ENCODE measurements at places on chromosomes 5 and 9.

DNA sequence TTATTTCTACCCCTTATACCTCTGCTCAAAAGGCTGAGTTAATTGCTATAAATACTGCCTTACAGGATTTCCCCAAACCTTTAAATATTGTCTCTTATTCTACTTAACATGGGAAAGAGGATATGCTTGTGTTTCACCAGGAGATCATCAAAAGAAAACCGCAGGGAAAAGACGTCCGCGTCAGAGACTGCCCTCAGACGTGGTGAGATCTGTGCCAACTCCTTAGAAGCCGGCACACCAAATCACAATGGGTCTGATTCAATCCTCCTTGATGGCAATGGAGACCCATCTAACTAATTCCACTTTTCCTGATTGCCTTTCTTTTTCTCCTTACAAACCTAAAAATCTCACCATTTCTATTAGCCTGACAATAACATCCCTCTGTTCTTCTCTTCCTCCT, 55.0 kb downstream of the SH3PXD2B start:
- no peak for DNase-seq

- DNase-seq: no peak
Measured at GRCh38 chr5:71681296-71681695, 37.8 kb upstream of the CARTPT start.

DNA sequence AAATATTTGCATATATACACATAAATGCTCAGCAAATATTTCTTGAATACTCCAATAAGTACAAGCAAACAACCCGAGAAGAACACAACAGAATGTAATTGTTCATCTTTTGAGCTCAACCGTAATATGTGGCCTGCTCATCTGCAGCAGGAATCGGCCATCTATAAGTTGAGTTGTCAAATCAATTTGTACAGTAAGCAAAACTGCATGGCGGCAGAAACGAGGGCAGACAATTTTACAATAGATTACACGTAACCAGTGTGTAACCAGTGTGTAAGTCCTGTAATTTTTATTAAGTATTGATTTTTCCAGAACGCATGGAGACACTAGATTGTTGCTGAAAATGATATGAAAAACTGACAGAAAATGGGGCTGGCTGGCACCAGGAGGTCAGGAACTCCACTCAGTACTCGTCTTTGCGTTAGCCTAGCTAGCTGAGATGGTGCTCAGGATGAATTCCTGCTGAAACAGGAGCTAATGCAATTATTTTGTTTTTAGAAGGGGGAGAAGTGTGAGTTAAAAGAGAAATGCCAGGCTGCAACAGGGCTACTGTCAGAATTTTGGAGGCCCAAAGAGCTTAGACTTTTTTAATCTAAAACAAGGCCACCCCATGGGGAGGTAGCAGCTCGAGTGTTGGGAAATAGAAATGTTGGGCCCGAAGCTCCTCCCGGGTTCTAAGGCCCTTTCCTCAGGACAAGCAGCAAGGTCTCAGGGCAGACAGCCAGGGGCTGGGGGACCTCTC, 682 bp downstream of the DHX29 start:
- peak; percentile 22 for DNase-seq

DNA sequence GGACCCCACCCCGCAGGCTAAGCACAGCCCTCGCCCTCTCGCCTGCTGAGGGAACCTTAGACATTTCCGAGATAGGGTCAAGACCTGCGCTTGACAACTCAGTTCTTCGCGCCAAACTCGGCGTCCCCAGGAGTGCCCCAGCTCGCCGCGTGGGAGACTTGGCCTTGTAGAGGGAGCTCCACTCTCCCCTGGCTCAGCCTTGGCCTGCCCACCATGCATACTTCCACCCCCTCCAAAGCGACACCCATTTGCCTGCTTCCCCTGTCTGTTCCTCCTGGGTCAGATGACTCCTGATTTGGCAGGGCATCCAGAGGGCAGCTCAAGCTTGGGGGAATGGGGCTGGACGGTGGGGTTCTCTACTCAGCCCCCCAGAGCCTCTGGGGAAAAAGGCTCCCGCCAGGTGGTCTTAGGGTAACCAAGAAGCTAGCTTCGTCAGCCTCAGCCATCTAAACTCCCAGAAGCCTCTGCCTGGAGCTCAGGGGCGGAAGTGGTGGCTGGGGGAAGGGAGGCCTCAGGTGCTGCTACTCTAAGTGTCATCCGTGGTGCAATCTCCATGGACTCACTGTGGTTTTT, 560 bp downstream of the DOCK2 start:
- peak; percentile 85 for DNase-seq

- no peak for DNase-seq
Measured at GRCh38 chr5:107876261-107876660, 205.5 kb upstream of the EFNA5 start.

GRCh38 chr5:84088996-84089395, 295.7 kb downstream of the EDIL3 start:
- DNase-seq: no peak

DNA sequence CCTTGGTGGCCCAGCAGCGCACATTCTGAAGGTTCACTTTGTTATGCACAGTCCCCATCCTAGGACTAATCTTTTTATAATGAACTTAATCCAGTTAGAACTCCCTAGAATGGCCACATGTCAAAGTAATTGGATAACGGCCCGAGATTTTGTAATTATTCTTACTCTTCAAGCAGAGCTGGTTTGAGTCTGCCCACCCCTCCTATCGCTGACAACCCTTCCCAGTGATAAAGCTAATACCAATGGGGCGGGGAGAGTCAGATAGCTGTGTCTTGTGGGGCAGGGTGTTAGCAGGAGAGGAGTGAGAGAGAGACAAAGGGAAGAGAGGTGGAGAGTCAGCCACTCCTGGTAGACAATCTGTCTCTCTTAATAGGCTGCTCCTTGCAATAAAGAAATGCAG, 356.9 kb downstream of the SLIT3 start:
- DNase-seq: no peak

- DNase-seq: no peak
Measured at GRCh38 chr5:143052967-143053682, 282.9 kb downstream of the ARHGAP26 start.

GRCh38 chr5:26833596-26833995, 204.8 kb downstream of the CDH9 start:
- DNase-seq: no peak

DNA sequence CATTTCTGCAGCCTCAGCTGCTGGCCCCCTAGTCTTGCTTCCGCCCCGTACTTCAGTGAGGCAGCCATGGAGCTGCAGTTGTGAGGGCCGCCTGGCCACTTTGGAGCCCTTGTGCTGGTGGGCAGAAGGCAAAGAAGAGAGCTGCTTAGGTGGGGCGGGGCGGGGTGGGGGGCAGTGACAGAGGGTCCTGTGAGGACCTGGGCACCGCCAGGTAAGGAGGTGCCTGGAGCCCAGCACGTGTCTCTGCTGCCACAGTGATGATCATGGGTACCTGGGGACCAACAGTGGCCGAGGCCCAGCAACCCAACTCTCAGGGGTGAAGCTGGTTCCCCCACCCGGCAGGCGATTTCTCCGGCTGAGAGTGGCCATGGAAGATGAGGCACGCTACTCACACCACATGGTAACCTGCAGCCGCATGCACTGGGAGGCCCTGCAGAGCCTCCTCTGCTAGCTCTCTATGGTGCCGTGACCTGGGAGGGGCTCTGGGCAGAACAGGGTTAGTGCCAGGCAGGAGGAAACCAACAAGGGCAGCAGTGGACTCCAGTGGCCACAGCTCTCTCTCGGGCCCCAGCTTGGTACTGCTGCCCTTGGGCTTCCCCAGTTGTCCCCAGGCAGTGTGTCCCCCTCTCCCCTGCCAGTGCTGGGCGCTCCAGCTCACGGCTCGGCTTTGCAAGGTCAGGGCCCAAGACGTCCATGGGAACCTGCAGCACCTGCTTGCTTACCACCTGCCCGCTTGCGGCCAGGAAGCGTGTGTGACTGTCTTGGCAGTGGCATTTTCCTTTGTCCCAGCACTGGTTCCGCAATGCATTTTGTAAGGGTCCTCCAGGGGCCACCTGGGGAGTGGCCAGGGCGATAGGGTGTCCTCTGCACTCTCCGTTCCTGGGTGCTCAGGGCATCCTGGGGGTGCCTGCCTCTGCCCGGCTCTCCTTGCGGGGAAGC, 24.0 kb downstream of the NDUFS6 start:
- no peak for DNase-seq

GRCh38 chr5:139660105-139660922, 12.2 kb downstream of the CXXC5 start:
- no peak for DNase-seq

DNA sequence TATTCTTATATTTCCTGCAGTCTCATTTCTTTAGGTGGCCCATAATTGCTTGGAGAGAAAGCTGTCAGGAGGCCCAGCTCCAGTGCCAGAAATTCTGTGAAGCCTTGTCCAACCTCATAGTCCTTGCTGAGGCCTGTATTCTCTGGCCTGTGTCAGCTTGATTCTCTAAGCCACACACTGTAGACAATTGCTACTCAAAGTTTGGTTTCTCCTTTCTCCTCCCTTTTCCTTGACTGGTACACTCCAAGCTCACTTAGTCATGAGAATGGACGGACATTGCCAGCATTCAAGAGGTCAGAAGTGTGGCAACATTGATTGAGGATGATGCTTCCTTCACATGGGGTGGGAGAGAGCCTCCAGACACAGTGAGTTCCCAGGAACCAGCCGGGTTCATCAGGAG, 71.3 kb upstream of the CXCL14 start:
- no peak for DNase-seq

- no peak for DNase-seq
Measured at GRCh38 chr5:159442206-159442850, 112.0 kb upstream of the IL12B start.

DNA sequence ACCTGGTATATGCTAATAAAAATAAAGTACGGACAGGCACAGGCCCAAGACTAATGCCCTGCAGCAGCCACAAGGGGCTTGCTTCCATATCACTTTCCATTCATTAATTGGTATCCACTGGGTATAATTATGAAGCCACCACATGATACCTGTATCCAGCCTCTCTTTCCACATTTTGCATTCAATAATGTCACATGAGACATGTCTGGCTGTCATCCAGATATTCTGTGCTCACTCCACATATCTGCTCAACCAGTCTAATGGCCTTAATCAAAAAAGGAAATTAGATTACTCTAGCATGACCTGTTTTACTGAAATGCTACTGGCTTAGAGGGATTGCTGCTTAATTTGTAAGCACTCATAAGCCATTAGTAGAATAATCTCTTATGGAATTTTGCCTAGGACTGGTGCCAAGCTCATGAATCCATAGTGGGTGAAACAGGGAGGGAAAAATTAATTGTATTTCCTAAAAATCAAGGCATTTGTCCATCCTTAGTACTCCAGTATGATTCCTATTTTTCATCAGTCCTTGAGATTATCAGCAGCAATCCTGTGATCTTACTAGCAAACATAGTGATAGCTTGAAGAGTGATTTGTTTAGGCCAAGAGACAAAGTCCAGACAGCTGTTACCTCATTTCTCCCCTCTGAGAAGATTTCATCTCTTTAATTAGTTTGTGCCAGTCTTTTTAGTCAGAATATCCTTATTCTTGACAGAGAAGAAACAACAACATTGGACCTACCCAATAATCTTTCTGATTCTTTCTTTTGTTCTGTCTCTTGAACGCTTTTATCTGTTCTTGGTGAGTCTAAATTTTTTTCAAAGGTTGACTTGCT, 119.2 kb upstream of the ABCA1 start:
- no peak for DNase-seq

GRCh38 chr9:124414612-124415011, 630 bp downstream of the PSMB7 start:
- DNase-seq: no peak

- no peak for DNase-seq
Measured at GRCh38 chr5:176545737-176546509, 3.2 kb upstream of the CDHR2 start.

GRCh38 chr5:66361070-66361469, 217.0 kb downstream of the SREK1 start:
- DNase-seq: no peak

- no peak for DNase-seq
Measured at GRCh38 chr9:93235300-93235960, 51.5 kb downstream of the WNK2 start.

GRCh38 chr5:167688341-167689130, 602.9 kb upstream of the WWC1 start:
- no peak for DNase-seq

DNA sequence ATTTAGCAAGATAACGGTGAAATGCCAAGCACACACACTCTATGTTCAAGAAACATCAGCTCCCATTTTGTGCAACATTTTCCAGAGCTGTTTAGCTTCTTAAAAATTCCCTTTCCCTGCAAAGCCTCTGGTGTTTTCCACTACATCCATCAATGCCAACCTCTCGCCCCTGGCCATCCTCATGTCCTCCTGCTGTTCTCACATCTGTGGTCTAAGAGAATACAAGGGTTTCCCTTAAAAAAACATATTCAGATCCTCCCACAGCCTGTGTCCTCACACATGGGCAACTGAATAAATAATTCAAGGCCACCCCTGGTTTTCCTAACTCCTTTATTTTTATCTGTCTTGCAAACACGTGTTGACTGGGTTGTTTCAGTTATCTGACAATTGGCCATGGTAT, 70.3 kb downstream of the PAPPA start:
- no peak for DNase-seq

DNA sequence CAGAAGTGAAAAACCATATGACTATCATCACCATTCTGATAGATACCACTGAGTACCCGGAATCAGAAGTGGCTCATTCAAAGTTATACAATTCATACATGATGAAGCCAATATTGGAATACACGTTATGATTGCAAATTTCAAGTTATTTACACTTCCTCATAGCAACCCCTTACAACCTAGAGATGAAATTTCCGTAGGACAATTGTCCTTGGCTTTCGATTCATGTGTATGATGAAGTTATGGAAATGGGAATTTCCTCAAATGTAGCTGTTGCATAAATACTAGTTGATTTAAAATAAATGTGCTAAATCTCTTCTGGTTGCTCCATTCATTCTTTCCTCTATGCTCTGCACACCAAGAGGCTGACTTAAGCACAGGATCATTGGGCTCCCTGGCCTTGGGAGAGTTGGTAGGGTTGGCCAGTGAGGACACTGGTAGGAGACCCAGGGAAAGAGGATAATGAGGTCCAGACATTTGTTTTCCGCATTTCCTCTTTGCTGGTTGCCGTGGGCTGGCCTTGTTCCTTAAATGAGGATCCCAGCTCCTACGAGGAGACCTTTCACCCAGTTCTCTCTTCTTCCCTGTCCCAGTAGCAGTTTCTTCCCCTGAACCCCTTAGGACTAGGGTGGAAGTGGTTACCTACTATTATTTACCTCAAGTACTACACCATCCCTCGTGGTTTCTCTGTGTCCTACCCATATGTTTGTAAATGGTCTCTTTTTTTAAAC, 90.3 kb downstream of the ZNF474 start:
- no peak for DNase-seq

DNA sequence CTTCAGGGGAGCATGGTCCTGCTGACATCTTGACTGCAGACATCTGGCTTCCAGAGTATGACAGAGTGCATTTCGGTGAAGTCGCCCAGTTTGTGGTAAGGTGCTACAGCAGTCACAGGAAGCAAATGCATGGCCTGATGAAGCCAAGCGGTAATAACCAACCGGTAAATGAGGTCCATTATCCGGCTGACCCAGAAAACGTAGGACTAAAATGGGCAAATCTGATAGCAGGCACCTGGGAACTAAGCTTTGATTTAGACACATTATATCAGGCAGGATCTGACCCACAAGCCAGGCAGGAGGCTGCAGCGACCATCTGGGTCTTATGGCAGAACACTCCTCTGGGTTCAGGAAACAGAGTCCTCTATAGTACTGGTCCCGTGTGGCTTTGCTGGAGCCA, 454.6 kb downstream of the GADD45G start:
- DNase-seq: no peak
